ENCODE measurements at places on chromosomes 4 and X. TPM values are rescaled to one million over a fixed set of nuclear protein-coding genes. Genes with fewer than 3 reads are reported as not detected.

DNA sequence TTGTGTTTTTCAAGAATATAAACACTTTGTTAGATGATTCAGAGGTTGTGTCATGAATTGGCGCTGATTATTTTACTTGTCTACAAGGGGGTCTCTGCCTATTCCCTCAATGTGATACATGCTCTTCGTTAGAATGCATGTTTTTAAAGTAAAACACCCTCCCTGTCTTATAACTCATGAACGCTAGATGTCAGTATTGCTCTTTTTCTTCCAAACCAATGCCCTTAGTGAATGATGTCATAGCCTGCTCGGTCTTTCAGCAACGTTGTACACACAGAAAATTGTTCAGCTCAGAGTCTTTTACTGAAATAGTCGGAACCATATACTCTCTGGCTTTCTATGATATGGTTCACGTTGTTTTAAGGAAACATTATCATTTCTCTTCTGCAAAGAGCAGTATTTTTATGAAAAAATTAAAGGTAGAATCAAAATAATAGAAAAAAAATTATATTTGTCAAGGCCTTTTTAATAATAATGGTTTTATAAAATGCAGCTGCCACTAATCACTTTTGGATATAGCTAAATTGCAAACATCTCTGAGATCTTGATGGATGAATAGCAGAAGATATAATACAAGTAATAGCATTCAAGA, 292.9 kb downstream of the TLL1 start:
- peak; percentile 40 for DNase-seq

The ZNF718 gene
- total RNA-seq = 14.0 TPM

DNA sequence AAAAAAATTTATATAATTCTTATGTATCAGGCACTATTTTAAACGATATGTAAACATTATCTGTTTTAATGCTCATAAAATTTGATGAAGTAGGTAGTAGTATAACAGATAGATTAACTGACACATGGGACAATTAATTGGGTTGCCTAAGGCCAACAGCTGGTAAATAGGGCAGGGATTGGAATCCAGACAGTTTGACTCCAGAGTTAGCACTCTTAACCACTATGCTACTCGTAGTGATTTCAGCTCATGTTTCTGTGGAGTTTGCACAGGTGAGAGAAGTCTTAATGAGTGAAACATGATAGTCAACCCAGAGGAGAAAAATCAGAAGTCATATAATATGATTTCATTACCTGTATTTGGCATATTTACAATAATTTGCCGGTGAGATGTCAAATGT, 126.0 kb upstream of the WDFY3 start:
- no peak for DNase-seq

GRCh38 chrX:141945426-141945825, 41.7 kb downstream of the MAGEC1 start:
- no peak for DNase-seq

DNA sequence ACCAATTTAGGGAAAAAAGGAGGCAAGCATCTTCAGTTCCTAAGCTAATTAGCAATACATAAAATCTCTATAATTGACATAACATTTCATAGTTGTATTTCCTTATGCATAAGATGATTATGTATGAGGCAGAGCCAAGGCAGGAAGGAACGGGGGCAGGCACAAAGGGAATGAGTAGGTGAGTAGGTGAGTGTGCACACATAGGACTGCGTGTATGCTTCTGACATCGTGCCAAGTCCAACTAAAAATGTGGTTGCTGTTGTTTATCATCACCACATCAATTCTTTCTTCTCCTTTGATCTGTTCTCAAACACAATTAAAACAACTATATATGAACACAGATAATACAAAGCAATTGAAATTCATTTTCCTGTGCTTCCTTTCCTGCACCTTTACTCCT, 131.2 kb downstream of the UNC5C start:
- DNase-seq = no peak

- no peak for DNase-seq
Observed at GRCh38 chr4:165715211-165715610, 157.8 kb upstream of the TLL1 start.

The CT55 gene
- total RNA-seq = 0.21 TPM

DNA sequence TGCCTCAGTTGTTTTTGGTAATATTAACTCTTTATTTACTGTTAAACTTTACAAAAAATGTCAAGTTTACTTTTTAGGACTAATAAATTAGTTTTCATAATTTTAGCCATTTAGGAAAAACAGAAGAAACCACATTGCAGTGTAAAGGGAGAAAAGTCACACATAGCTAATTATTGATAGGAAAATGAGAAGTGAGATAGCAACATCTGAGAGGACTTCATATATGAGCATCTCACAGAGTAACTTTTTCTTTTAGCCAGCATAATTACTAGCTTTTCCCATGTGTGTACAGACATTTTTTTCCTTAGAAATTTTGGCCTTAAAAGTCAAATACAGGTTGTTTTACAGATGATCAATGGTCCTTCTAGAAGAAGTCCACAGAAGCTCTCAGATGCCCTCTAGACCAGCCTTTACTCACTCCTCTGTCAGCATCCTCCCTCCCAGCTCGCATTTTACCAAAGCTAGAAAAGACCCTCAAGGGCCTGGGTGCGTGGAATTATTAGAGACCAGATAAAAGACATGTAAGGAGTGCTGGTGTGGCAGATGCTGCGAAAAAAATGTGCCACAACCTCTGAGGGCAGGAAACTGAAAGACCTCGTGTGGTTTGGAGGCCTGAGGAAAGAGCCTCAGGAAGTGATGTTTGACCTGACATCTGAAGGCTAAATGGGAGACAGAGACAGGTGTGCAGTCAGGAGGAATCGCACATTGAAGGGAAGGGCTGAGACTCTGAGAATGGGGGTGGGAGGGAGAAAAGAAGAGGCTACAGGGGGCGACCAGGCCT, 156.9 kb downstream of the CBR4 start:
- no peak for DNase-seq

GRCh38 chrX:145003443-145003842, 243.9 kb upstream of the SPANXN1 start:
- DNase-seq = no peak

The ADGRG4 gene
- total RNA-seq = not detected

The SERTM2 gene
- total RNA-seq = 0.92 TPM

DNA sequence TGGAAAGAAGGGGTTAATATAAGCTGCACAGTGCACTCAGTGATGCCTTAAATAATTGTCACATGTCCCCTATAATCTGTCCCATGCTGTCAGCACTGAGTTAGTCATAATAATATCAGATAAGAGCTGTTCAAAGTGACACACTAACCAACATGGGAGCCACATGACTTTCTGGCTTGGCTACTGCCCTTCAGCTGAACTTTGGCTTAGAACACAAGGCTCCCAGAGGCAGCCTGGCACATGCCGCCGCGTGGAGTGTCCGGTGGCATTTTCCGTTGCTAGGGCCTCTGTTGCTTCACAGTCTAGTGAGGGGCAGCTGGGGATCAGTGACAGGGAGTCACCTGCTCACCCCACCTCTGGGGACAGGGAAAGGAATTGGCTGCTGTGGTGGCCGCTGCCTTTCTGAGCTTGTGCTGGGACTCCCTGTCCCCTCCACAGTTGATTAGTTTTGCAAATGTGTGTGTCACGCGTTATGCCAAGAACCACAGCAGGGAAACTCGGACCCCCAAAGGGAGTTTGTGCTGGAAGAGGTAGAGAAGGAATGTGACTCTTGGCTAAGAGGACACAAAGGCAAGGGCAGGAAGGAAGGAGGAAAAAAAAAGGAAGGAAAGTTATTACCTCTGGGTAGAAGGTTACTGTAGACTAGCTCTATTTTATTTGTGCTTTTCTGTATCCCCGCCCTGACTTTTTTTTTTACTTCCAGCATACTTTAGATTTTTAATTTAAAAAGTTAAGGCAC, 41.1 kb upstream of the PPARGC1A start:
- DNase-seq = no peak

GRCh38 chr4:40804598-40804997, 54.8 kb downstream of the NSUN7 start:
- no peak for DNase-seq

DNA sequence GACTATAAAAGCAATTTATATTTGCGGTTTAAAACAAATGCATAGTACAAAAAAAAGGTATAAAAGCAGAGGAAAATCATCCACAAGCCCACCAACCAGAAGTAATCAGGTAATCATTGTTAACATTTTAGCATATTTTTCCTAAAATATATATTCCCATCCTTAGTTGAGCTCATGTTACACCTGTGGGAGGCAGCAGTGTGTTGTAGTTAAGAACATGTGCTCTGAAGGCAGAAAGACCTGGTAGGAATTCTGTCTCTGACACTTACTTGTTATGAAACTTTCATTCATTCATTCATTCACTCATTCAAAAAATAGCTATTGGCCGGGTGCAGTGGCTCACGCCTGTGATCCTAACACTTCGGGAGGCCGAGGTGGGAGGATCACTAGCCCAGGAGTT, 15.4 kb upstream of the CDKL5 start:
- no peak for DNase-seq

The LDB2 gene
- total RNA-seq = 268 TPM

GRCh38 chr4:22999419-22999818, 306.7 kb downstream of the GBA3 start:
- no peak for DNase-seq

DNA sequence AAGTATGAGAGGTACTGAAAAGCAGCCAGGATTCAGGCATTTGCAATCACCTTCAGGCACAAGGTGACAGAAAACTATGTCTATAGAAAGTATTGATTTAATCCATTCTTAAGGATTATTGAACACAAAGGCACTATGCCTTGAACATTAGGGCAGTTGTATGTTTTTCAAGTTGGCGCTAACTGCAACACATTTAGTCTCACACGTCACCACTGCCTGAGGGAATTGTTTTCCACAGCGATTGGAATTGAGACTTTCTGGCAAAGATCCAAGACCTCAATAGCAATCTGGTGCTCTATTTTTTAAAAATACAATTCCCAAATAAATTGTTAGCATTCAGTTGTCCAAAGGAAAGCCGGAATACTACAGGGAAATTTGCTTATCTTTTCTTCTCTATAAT, 52.7 kb upstream of the FTHL17 start:
- DNase-seq = no peak

- no peak for DNase-seq
Observed at GRCh38 chr4:108425988-108426387, 194.4 kb upstream of the RPL34 start.

GRCh38 chr4:99610605-99611175, 36.1 kb downstream of the MTTP start:
- DNase-seq = no peak

The USP17L29 gene
- not detected for total RNA-seq

DNA sequence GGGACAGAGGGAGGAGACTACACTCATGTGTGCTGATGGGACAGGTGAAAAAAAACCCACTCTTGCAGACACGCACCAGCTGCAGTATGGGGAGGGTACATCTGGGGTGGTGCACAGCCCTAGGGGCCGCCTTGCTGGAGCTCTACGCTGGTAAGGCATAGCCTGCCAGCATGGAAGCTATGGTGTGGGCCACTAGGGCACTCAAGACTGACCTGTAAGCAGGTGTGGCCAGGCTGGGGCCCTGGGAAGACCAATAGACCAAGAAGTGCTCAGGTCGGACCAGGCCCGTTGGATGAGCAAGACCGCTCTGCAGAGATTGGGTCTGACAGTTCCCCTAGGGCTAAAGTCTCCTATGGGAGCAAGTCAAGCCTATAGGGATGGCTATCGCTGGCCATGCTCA, 314.8 kb downstream of the FAM47A start:
- no peak for DNase-seq

DNA sequence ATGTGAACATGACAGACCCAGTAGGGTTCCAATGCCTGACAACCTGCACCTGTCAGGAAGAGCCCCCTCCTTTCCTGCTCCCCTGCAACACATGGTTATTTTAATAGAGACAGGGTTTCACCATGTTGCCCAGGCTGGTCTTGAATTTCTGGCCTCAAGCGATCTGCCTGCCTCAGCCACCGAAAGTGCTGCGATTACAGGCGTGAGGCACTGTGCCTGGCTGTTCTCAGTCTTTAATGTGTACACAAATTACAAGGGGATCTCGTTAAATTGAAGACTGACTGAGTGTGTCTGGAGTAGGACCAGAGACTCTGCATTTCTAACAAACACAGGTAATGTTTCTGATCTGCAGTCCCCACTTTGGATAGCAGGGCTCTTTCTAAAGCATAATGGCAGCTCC, 55.4 kb downstream of the NPNT start:
- no peak for DNase-seq

The RAB9B gene
- total RNA-seq = 2.3 TPM

GRCh38 chr4:79497001-79497400, 89.0 kb upstream of the GK2 start:
- DNase-seq = no peak

The ESX1 gene
- not detected for total RNA-seq

DNA sequence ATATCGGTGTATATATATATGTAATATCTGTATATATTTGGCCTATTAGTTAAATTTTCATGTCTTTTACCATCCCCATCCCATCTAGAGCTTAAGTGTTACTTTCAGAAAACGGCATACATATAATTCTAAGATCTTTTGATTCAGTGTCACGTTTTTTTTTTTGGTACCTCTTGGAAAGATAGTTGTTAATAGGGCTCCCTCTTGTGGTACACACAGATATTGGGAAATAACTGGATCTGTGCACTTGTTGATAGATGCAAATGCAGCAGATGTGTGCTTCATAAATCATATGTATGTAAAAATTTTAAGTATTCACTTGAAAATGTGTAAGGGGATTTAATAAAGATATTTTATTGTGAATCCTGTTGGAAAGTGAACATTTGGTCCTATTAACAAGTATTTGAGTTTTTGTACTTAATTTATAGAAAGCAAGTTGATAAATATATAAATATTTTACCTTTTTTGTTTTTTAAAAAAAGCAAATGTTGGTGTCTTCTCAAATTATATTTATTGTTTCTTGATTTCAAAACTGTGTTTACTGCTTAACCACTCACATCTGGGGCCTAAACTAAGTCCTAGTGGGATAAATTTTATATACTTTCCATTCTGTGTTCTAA, 74.7 kb downstream of the PAQR3 start:
- peak; percentile 21 for DNase-seq

GRCh38 chr4:177405508-177405907, 36.7 kb downstream of the AGA start:
- DNase-seq = no peak

- peak; percentile 51 for DNase-seq
Observed at GRCh38 chr4:7073526-7074390, 5.9 kb upstream of the GRPEL1 start.

DNA sequence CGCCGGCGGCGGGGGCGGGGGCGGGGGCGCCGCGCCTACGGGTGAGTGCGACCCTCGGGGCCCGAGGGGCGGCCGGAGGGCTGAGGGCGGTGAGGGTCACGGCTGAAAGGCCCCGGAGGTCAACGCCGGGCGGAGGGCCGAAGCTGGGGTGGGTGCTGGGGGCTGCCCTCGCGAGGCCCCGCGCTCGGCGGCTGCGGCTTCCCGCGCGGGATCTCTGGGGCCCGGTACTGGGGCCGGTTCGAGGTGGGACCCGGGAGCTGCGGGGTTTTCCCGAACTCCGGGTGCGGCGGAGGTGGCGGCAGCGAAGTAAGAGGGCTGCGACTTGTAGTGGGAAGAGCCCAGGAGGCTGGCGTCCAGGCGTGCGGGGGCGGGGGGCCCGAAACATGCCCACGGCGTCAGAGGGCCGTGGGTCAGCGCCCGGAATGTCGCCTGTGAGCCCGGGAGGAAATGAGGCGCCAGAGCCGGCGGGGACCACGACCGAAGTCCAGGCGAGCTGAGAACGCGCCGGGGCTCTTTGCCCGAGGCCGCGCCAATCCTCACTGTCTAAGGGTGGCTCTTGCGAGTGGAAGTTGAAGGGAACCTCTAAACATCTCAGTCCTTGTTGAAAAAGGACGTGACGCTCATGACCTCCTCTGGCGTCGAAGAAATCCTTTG, 407 bp downstream of the IL13RA1 start:
- peak; percentile 15 for DNase-seq

GRCh38 chrX:109939498-109939897, 63.4 kb upstream of the TMEM164 start:
- DNase-seq = no peak

Measured in endothelial cell (in vitro differentiated cells).